Activated CD8-positive, alpha-beta memory T cell treated with anti-CD3 and anti-CD28 coated beads for 1 hour (primary cell): ENCODE measurements at places on chromosomes 4 and X.

DNA sequence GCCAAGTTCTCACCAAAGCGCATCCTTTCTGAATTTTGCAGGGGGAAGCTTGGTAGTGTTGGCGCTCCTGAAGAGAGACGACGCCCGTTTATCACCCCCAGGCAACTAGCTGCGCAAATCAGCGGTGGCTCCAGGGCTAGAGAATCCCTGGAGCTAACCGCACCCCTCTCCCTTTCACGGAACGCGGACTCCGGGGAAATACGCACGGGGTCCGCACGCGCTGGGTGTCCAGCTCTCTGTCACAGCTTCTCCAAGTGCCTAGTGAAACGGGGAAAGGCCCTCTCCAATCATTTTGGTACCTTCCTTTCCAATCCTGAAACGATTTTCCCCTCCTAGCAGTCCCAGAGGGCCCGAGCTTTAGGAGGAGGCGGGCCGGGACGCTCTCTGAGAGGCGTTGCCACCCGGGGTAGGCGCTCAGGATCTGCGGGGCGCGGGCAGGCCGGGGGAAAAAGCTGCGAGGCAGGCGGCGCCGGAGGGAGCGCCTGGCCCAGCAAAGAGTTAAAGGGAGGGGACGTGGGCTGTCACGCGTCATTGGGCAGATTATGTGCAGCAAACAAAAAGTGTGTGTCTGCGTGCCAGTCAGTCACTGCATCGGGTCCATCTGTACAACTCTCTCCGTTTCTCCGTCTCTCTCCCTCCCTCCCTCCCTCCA, at the start of gene PRDM8:
Gene PRDM8 (plus strand): TSS at position 582 of the 652 bp plus-strand sequence. CDS start 2,578 bp downstream, outside the sequence.
- no peak for DNase-seq

DNA sequence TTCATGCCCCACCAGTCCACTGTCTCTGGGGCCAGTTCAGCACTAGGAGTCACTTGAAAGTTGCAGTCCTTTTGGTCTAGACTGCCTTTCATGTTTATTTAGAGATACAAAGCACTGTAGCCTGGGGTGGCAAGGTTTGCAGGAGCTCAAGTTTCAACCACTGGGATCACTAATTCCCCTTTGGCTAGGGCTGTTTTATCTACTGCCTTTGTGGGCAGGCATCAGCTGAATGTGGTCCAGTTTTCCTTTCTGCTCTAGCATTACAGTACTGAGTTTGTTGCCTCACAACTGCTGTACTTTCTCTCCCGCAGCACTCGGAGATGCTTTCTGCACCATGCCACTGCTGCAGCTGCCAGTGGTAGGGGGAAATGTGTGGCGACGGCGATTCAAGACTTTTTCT, 222.3 kb upstream of the HDX start:
- no peak for DNase-seq

GRCh38 chr4:26323821-26324220, 3.0 kb downstream of the RBPJ start:
- DNase-seq = no peak

GRCh38 chrX:74931214-74931613, 6.0 kb upstream of the NEXMIF start:
- no peak for DNase-seq

- DNase-seq = no peak
Observed at GRCh38 chr4:175531405-175532091, 280.5 kb downstream of the GPM6A start.

DNA sequence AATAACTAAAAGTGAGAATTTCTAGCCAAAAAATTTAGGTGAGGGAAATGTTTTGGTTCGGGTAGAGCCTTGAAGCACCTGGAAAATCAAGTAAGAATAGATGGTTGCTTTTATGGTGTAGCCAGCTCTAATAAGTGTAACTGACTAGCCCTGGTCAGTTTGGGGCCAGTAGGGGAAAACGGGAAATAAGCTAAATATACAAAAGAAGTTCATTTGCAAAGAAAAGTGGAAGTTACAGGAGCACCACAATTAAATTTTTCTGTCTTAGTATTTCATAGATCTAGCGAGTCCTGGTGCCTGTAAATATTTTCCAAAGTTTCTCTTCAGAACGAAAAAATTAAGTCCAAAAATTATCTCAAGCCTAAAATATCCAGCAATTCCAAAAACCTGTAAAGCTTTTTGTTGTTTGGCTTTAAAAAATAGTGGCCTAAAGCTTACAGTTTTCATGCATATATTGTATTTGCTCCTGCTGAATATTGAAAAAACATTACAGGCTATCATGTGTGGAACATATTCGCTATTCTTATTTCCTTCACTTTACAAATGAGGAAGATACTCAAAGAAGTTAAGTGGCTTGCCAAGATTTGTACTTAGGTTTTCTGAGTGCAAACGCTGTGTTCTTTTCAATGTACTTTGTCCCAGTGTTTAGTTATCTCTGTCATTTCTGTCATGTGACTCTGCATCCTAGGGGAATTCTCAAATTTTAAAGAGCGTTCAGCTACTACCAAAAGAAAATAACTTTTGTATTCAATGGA, 7.3 kb upstream of the PTPN13 start:
- DNase-seq = no peak

DNA sequence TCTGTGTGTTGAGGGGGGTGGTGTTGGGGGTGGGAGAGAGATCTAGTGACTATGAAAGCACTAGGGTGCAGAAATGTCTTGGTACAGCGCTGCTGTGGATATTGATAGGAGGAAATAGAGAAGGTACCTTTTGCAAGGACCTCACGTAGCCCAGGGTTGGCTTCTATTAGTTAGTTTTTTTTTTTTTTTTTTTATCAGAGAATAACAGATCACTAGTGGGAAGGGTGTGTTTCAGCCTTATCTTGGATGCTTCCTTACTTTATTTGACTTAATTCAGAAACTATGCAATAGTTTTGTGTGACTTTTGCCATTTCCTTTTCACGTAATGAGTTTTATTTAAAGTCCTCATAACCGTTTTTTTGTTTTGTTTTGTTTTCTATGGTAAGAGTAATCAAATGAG, 16.4 kb upstream of the PGRMC2 start:
- DNase-seq = no peak

- no peak for DNase-seq
Observed at GRCh38 chrX:1076871-1077651, 135.4 kb downstream of the CRLF2 start.

DNA sequence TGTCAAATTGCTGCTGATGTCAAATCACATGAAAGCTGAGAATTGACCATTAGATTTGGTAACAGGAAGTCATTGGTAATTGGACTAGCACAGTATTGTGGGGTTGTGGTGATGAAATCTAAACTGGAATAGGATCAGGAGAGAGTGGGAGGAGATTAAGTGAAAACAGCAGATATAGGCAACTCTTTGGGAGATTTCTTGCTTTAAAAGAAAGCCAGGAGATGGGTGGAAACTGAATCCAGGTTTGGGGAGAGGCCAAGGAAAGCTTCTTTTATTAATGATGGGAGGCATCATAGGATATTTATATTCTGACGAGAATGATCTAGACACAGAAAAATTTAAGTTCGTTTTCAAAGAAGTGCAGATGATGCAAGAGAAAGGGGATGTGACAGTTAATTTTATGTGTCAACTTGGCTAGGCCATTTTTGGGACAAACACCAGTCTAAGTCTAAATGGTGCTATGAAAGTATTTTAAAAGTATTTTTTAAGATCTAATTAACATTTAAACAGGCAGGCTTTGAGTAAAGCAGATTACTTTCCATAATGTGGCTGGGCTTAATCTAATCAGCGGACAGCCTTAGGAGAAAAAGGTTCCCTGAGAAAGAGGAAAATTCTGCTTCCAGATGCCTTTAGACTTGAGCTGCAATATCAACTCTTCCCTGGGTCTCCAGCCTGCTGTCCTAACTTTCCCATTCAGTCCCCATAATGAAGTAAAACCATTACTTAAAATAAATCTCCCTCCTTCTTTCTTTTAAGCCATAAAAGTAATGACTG, 24.7 kb downstream of the SEC24D start:
- no peak for DNase-seq

GRCh38 chrX:13051529-13052172, 7.2 kb upstream of the FAM9C start:
- DNase-seq = no peak

DNA sequence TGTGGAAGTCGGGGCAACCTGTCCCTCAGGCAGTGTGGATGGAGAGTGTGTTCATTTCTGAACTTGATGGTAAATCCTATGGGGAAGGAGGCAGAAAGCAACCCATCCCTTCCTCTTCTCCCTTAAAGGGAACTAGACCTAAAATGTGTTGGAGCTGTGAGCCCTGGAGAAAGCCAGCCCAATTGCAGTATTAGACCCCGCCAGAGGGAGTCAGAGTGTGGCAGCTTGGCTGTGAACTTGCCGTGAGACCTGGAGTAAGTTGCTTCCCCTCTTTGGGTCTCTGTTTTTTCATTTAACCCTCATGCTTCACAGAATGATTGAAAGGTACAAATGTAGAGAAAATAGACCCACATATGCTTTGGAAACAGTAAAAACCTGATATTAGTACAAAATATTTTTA, 108.7 kb upstream of the PAK3 start:
- no peak for DNase-seq

GRCh38 chrX:54825716-54826438, 18.3 kb downstream of the MAGED2 start:
- no peak for DNase-seq

GRCh38 chrX:133415276-133416105, at the start of gene GPC4:
GPC4 (minus strand) TSS chrX:133415489; CDS start chrX:133414965, 524 bp downstream.
- DNase-seq = no peak

DNA sequence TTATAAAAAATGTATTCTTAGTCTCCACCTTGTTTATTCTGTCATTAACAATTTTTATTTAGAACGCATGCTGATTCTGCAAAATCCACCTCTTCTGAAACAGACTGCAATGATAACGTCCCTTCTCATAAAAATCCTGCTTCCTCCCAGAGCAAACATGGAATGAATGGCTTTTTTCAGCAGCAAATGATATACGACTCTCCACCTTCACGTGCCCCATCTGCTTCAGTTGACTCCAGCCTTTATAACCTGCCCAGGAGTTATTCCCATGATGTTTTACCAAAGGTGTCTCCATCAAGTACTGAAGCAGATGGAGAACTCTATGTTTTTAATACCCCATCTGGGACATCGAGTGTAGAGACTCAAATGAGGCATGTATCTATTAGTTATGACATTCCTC, 75.6 kb upstream of the SMARCA5 start:
- DNase-seq = no peak

DNA sequence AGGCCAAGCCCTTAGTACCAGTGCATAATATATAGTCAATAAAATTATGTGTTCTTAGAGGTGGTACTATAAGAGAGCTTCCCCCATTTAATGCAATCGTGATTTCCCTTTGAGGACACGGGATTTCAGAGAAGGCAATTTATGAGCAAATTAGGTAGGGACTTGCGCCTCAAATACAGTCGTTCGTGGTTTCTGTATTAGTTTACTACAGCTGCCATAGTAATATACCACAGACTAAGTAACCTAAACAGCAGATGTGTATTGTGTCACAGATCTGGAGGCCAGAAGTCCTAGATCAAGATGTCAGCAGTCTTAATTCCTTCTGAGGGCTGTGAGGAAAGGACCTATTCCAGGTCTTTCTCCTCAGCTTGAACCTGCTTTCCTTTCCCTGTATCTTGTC, 1.5 kb upstream of the PUDP start:
- no peak for DNase-seq
